ENCODE measurements at places on chromosomes 7 and 10.

DNA sequence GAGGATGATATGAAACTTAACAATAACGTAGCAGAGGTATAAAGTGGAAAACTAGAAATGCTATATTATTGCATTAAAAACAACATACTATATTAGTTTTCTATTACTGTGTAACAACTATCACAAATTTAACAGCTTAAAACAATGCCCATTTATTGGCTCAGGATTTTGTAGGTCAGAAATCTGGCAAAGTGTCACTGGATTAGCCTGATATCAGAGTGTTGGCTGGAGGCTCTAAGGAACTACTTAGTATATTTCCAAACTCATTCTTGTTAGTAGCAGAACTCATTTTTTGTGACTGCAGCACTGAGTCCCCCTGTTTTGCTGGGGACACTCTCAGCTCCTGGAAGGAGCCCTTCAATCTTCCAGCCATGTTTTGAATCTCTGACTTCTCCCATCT is 306.8 kb downstream of the ETV1 start:
- no peak for DNase-seq

GRCh38 chr10:69839696-69840345 is 38.1 kb downstream of the COL13A1 start:
- no peak for DNase-seq

- DNase-seq = no peak
Measured at GRCh38 chr10:100740476-100741377, 4.7 kb upstream of the PAX2 start.

GRCh38 chr10:103528549-103528948 is 35.0 kb downstream of the NEURL1 start:
- DNase-seq = no peak

DNA sequence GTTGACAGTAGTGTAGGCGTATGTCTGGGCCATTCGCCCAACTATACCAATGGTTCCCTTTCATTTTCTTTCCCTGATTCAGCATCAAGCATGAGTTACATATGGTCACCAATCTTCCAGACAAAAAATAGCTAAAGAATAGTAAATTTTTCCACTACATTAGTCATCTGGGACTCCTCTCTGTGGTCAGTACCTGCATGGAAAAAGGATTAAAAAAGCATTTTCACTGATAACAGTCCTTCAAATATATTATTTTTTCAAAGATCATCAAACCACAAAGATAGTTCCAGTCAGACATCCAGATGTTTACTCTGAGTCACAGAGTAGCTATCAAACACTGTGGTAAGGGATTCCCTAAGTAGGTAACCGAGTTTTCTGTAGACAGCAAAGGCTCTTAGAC is 302.6 kb upstream of the SEMA3D start:
- DNase-seq = no peak

DNA sequence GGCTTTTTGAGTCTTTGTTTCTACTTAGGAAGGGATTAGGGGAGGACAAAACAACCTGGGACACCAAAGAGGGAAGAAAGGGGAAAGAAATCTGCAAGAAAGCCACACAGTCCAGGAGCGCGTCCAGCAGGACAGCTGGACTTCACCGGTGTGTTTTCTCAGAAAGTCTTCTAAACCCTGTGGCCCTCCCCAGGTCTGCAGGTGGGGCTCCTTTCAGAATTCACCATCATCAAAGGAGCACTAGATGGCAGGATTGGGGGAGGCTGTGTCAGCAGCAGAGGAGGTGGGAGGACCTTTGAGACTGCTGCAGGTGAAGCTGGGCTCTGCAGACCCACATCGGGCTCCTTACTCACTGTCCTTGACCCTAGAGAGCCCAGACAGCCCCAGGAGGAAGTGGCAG is 13.9 kb upstream of the DRGX start:
- no peak for DNase-seq

- DNase-seq = no peak
Measured at GRCh38 chr10:74061104-74061503, 63.2 kb downstream of the VCL start.

DNA sequence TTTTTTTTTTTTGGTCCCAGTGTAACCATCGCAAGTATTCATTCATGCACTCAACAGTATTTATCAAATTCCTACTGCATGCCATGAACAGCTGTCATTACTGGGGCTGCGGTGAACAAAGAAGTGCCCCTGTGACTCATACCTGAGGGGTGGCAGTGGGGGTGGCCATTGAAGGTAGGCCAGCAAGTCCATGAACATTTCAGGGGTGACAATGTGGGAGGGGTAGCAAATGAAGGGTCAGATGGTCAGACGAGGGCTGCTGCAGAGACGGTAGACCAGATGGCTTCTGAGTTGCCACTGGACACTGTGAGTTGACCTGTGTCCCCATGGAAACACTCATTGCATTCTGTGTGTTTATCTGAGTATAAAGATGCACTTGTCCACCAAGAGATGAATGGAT is 92.5 kb upstream of the PITRM1 start:
- no peak for DNase-seq

- no peak for DNase-seq
Measured at GRCh38 chr7:156969972-156970420, 20.5 kb downstream of the NOM1 start.

DNA sequence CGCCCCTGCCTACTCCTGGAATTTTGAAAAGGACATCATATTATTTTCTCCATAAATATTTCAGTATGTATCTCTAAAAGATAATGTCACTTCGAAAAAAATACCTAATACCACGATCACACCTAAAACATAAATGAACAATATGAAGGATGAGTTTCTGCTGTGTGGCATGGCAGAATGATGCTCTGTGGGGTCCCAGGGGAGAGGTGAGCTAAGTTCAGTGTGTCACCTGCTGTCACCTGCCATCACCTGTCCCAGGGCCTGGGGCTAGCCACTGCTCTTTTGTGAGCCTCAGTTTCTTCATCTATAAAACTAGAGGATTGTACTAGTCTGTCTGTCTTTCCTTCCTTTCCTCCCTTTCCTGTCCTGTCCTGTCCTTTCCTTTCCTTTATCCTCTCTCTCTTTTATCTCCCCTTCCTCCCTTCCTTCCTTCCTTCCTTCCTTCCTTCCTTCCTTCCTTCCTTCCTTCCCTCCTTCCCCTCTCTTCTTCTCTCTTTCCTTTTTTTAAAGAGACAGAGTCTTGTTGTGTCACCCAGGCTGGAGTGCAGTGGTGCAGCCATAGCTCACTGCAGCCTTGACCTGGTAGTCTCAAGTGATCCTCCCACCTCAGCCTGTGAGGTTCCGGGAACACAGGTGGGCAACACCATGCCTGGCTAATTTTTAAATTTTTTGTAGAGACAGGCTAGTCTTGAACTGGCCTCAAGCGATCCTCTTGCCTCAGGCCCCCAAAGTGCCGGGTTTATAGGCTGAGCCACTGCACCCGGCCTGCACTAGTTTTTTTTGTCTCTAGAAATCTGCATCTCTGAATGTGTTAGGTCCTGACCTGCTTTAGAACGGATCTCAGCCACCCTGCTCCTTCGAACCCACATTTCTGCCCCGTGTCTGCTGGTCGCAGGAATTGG is 43.1 kb downstream of the CUX1 start:
- DNase-seq = no peak

All from heart right ventricle (tissue), 16 donors.